ENCODE measurements at places on chromosomes 3 and 15.

- DNase-seq, result no peak
Measured at GRCh38 chr3:10330319-10330718, 9.4 kb upstream of the SEC13 start.

- no peak for DNase-seq
Measured at GRCh38 chr3:151976211-151977050, 103.0 kb downstream of the SUCNR1 start.

DNA sequence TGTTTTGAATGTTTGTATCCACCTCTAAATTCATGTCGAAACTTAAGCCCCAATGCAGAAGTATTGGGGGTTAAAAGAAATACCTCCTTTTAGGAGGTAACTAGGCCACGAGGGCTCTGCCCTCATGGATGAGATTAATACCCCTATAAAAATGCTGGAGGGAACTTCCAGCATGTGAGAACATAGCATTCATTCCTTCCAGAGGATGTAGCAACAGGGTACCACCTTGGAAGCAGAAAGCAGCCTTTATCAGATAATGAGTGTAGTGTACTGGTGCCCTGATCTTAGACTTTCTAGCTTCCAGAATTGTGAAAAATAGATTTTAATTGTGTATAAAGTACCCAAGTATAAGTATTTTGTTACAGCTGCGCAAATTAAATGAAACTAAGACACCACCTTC, 353.4 kb upstream of the MANF start:
- DNase-seq, result no peak

- DNase-seq, result peak; percentile 81
Measured at GRCh38 chr3:183478501-183478900, 50.1 kb upstream of the MCF2L2 start.

DNA sequence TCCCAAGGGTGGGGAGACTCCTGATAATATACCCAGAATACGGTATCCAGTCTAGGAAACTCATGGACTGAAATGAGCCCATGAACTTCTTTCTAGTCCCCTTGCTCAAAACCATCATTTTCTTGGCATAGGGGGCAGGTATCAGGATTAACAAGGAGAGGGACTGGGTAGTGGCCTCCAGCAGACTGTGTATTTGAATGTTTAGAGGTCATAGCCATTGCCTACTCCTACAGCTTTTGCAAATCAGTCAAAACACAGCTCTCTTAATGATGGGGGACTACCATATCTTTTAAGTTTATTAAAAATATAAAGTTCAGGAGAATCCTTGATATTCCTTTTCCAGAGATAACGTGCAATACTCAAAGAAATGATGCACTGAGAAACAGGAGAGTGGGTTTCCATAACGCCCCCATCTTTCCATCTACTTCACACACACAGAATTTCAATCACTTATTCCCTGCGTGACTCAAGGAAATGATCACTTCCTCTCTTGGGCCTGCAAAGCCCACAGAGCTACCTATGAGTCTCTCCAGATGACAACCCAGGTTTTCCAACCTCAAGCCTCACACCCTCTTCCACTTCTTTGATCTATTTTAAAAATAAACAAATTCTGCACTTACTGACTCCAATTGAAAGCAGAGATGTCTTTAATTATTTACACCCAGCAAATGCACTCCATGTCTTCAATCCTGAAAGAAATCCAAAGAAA, 584.0 kb upstream of the LMCD1 start:
- DNase-seq, result no peak

Measured in NCI-H1417 treated with DMSO at 0.1 percent for 48 hours (cell line).